ENCODE measurements at places on chromosomes 3 and 15.
A peak's percentile ranks its signal among the peaks of the same experiment; 100 is the strongest.

DNA sequence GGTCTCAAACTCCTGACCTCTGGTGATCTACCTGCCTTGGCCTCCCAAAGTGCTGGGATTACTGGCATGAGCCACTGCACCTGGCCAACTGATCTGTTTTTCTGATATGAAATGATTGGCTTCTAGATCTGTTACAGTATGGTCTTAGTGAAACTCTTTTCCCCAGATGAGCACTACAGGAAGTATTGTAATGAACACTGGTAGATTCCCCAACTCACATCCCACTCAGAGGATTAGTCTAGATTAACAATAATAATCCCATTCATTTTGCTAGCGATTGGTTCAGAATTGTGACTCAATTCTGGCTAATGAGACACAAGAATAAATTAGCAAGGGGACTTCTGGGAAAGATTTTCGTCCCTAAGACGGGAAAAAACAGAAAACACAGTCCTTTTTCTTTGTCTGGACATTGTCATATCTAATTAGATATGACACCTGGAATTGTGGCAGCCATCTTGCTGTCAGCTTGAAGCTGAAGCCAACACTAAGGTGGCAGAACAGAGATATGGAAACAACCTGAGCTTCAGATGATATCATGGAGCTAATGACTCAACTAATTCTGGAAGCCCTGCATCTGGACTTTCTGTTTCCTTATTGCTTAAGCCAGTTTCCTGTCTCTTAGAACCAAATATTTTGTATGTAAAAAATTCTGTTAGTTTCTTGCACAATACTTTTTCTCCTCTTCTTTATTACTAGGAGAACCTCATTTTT is 17.4 kb upstream of the NPTN start:
- DNase-seq = no peak

GRCh38 chr3:81245501-81245900 is 515.9 kb downstream of the GBE1 start:
- DNase-seq = no peak

DNA sequence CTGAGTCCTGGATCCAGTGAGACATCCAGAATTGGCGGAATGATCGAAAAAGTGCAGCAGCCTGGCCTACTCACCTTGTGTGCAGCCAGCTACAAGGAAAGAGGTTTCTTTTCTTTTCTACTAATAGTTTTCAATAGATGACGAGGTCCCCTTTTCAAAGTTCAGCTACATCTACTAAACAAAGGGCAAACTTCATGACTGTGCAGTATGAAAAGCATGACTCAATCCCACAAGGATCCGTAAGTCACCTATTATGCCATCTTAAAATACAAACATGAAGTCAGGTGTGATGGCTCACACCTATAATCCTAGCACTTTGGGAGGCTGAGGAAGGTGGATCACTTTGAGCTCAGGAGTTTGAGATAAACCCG is 16.7 kb downstream of the MIX23 start:
- DNase-seq = no peak

- DNase-seq = no peak
Measured at GRCh38 chr3:43348852-43349574, 62.7 kb downstream of the SNRK start.

GRCh38 chr3:118102737-118103136 is 931.9 kb downstream of the IGSF11 start:
- DNase-seq = no peak

- DNase-seq = peak; percentile 52
Measured at GRCh38 chr3:45985532-45986302, 9.9 kb downstream of the FYCO1 start.

DNA sequence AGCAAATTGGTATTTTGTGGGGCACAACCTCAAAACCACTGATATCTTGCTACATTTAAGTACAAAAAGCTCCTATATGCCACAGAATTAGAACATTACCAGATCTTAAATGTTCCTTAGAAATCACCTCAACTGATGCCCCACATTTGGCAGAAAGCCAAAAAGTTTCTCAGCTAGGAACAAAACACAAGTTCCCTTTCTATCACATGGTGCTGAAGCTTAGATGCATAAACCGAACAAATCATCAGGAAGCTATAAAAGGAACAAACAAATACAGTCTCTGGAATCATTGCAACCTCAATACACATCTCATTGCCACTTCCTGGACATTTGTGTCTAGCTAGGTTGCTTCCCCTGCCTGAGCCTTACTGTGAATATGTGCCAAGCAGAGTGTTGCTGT is 492.6 kb downstream of the LPP start:
- DNase-seq = no peak

- DNase-seq = no peak
Measured at GRCh38 chr15:72202302-72202701, 4.7 kb upstream of the GRAMD2A start.

- no peak for DNase-seq
Measured at GRCh38 chr15:74565381-74566085, 24.5 kb downstream of the ARID3B start.

DNA sequence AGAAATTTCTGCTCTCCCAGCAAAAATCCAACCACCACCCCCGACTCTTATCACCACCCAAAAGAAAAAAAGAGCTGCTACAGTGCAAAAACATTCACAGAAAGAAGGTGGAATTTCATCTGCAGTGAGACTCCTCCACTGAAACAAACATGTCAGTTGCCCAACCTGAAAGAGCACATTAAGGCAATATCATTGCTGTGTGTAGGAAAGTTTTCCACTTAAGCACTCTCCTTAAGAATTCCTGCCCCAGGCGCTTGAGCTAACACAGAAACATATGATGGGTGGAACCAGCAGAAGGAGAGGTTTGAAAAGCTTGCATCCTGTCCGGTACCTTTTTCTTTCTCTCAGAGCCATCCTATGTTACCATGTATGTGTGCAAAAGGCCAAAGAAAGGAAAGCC is 200.8 kb upstream of the GADL1 start:
- DNase-seq = no peak

DNA sequence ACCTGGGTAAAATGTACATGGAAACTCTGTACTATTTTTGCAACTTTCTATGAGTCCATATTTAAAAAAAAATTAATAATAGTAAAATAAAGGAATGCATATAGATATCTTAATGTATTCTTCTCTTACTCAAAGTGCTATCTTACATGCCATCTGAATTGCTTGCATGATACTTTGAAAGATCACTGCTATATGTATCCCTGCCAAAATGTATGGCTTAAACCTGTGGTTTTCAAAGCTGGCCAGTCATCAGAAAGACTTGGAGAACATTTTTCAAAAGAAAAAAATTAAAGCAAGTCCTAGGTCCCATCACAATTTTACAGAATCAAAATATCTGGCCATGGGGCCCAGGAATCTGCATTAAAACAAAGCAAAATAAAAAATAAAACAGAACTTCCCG is 262.1 kb downstream of the LPP start:
- no peak for DNase-seq

GRCh38 chr3:149245738-149246451 is 24.3 kb upstream of the CP start:
- DNase-seq = no peak

- DNase-seq = no peak
Measured at GRCh38 chr3:109563149-109563548, 225.8 kb upstream of the DPPA4 start.

DNA sequence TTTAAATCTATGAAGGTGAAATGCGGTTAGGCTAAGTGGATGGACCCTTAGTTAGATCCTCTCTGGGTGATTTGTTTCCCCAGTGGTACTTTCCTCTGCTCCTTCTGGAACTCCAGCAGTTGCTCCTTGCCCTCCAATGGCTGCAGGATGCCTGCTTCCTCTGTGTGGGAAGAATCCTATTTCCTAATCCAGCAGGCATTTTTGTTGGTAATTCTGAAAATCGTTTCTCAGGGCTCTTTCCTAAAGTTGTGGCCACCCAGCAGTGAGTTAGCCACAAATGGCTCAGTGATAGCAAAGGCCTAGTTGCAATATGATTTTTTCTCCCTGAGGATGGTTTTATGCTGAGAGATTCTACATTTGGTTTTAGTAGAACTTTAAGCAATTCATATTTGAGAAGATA is 332.3 kb upstream of the C2CD4B start:
- DNase-seq = no peak

DNA sequence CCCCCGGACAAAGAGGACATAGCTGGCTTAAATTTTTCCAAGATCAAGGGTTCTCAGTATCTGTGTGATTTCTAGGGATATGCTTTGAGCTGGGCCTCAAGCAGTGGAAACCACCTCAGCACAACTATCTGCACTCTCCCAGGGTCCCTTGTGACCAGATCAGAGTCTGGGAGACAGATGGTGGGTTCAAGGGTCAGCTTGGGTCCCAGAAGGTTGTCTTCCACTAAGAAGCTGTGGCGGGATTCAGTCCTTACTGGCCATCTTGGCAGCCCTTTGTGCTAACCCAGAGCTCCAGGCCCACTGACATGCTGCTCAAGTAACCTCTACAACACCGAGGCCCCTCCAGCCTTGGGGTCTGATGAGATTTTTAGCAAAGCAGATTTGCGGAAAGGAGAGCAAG is 2.7 kb downstream of the INSYN1 start:
- no peak for DNase-seq

GRCh38 chr3:194766845-194767244 is 81.2 kb downstream of the FAM43A start:
- no peak for DNase-seq

DNA sequence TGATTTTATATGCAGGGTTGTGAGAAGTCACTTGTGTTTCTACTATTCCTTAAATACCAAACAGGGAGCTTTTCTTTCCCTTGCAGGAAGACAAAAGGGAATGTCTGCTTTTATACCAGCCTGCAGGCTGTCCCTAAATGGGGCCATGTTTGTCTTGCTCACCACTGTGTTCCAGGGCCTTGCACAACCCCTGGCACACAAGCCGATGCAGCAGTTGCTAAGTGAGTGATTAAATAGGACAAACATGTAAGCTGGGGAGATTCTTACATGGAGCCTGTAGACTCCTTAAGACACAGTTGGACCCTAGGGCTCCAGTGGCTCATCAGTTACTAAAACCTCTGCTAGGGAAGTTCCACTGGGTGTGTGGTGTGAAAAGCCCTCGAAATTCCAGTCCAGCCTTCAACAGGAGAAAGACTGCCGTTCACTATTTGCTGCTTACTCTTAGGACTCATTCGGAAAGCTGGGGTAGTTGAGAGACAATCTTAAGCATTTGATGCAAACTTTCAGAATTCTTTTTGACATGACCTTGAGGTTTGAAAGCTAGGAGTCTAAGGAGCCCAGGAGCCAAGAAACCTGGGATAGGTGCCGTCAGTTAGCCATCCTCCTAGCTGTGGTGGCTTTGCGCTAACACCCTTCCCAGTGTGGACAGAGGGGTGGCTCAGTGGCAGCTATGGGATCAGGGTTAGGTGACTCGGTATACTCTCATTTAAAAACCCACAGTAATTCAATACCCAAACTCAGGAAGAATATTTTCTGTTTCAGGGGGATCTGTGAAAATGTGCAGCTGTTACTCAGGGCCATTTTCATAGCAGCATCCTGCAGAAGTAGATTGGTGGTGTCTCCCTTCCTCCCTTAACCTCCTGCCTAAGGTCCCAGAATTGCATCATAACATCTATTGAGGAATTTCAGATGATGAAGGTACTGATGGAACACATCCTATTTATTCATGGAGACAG is 39.1 kb downstream of the SYNM start:
- DNase-seq = no peak

GRCh38 chr3:148839805-148840204 is 12.2 kb downstream of the CPB1 start:
- DNase-seq = no peak

- DNase-seq = no peak
Measured at GRCh38 chr3:5891711-5892110, 704.2 kb downstream of the EDEM1 start.

- no peak for DNase-seq
Measured at GRCh38 chr3:98136631-98137030, 6.1 kb downstream of the OR5H1 start.

DNA sequence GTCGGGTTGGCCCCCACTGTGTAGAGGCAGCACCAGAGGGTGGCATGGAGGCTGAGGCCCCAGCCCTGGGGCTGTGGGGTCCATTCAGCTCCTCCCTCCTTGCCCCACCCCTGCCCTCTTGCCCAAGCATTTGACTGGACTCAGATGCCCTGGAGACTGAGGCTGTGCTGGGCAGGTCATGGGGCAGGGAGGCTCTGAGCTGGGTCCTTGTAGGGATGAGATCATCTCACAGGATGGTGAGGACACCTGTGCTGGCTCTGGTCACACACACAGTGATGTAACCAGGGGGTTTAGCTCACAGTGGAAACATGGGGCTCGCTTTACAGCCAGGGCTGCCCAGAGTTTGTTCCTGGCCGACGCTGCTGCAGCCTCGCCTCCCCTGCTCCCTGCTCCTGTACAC is 17.8 kb downstream of the ALPK3 start:
- DNase-seq = no peak

GRCh38 chr3:43771610-43772009 is 80.9 kb downstream of the ABHD5 start:
- DNase-seq = no peak

DNA sequence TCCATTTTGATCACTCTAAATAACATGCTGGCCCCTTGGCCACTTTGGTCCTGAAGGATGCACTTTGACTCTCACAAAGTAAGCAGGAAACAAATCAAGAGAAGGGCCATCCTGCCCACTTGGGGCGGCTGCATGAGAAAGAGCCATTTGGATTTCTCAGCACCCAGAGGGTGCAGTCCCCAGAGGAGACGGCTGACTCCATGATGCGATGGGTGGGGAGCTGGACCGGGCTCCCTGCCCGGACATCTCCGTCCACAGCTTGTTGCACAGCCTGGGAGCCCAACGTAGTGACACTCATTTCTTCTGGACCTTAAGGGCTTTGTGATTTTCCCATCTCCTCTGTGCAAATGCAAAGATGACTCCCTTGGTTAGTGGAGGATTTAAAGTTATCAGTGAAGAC is 4.0 kb upstream of the HRH1 start:
- DNase-seq = no peak

DNA sequence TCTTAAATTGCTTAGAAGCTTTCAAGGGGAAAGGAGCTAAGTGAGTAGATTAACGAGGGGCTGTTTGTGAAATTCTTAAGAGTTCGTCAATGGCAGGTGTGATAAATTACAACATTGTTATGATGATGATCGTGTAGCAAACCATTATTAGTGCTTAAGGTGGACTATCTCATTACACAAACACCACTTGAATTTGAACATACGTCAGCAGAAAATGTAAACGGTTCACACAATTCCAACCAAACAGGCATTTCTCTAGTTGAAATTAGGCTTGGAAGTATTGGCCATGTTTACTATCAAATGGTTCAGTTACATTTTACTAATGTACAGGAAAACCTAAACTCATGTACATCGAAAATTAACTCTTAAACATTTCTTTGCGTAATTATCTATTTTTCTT is 102.8 kb downstream of the PYDC2 start:
- DNase-seq = no peak

- no peak for DNase-seq
Measured at GRCh38 chr15:85496551-85497171, 116.3 kb downstream of the AKAP13 start.

GRCh38 chr3:188941103-188941502 is 230.7 kb upstream of the TPRG1 start:
- DNase-seq = no peak

- DNase-seq = peak; percentile 33
Measured at GRCh38 chr3:116087426-116087825, 357.9 kb downstream of the LSAMP start.

GRCh38 chr3:60025096-60026050 is 975.5 kb upstream of the CFAP20DC start:
- no peak for DNase-seq
